ENCODE measurements at places on chromosomes 2 and 18. TPM values are rescaled to one million over a fixed set of nuclear protein-coding genes. Genes with fewer than 3 reads are reported as not detected.

The CKAP2L gene
- total RNA-seq = 4.0 TPM

The RSAD2 gene
- 13.2 TPM for total RNA-seq

DNA sequence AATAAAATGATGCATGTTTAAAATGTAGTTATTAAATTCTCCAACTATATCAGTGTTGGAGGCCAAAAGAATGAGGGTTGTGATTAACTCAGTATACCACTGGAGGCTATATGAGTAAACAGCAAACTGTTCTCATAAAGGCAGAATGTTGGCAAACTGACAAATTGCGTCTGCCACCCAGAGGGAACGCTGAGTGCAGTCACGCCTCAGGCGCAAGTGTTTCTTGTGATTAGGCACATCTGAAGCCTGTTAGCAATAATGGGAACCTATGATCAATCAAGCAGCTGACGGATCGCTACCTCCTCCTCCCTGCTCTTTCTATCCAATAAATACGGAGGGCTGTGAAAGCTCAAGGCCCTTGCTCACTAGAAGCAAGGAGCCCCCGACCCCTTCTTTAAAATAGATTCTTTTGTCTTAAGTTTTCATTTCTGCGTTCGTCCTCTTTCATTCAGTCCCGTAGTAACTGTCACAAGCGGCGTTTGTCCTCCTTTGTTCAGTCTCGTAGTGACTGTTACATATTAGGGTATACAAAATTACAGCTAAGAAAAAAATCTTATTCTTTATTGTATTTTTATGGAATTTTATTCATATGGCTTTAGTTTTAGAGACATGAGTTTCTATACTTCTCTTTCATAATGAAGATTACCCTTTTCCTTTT lies 16.3 kb upstream of the RMND5A start:
- DNase-seq = peak; percentile 59
- H3K27ac ChIP-seq = no peak overlapping the region
- H3K4me3 ChIP-seq = no peak overlapping the region
- H3K36me3 ChIP-seq = no peaks in the 10 kb centered on the region
- no peaks in the 10 kb centered on the region for H3K4me1 ChIP-seq

- no peak for DNase-seq
- no peaks in the 10 kb centered on the region for H3K27me3 ChIP-seq
- no peaks in the 10 kb centered on the region for H3K36me3 ChIP-seq
- no peak overlapping the region for H3K4me3 ChIP-seq
- no peak overlapping the region for H3K27ac ChIP-seq
These were observed 47.9 kb downstream of the COL3A1 start for GRCh38 chr2:189022053-189022481.

- H3K27me3 ChIP-seq = no peaks in the 10 kb centered on the region
- H3K27ac ChIP-seq = no peak overlapping the region
- H3K4me3 ChIP-seq = no peak overlapping the region
- H3K4me1 ChIP-seq = no peaks in the 10 kb centered on the region
- no peak for DNase-seq
These were observed 46.6 kb upstream of the SERTAD2 start for GRCh38 chr2:64700133-64700809.

- peaks cover 57% of the 10 kb centered on the region for H3K27me3 ChIP-seq
- no peaks in the 10 kb centered on the region for H3K4me1 ChIP-seq
- no peak overlapping the region for H3K4me3 ChIP-seq
- no peak overlapping the region for H3K27ac ChIP-seq
These were observed 26.6 kb downstream of the ASB18 start for GRCh38 chr2:236237468-236238190.

The UNC80 gene
- total RNA-seq = 2.2 TPM

GRCh38 chr2:214533541-214533940 lies 122.7 kb downstream of the VWC2L start:
- DNase-seq = no peak
- H3K4me1 ChIP-seq = no peaks in the 10 kb centered on the region
- H3K27ac ChIP-seq = no peak overlapping the region
- no peak overlapping the region for H3K4me3 ChIP-seq
- H3K36me3 ChIP-seq = no peaks in the 10 kb centered on the region

DNA sequence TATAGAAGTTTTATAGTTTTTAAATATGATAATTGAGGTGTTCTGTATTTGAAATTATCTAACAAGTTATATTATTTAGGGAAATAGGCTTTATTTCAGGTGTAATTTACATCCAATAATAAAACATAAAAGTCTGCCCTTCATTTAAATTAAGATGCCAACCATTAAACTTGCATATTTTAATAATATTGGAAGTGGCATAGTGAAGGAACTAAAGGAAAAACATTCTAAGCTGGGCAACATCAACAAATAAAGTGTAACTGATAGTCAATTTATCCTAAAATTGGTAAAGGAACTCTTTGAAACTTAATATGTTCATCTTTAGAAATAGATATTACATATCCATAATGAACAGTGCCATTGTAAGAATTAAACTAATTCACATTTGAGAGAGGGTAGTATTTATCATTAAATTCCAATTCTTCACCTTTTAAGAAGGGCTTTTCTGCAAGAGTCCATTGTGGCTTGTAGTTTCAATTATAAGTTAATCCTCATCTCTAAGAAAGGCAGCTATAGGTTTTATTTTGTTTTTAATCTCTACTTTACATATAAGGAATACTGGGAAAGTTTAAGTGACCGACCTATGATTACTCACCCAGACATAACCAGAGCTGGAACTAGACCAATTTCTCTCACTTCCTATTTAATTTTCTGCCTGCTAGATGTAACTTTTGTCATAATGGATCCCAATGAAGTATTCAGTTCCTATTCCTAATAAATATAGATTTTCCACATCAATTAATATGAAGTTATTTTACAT lies 401.6 kb downstream of the XIRP2 start:
- H3K27ac ChIP-seq = no peak overlapping the region
- no peaks in the 10 kb centered on the region for H3K36me3 ChIP-seq
- no peaks in the 10 kb centered on the region for H3K4me1 ChIP-seq
- H3K27me3 ChIP-seq = peaks cover 28% of the 10 kb centered on the region
- no peak overlapping the region for H3K4me3 ChIP-seq

The DES gene
- total RNA-seq = 23.9 TPM

GRCh38 chr2:164847981-164848741 lies 6.5 kb upstream of the COBLL1 start:
- H3K27ac ChIP-seq = no peak overlapping the region
- H3K4me3 ChIP-seq = no peak overlapping the region
- DNase-seq = peak; percentile 54
- H3K4me1 ChIP-seq = peaks cover 5% of the 10 kb centered on the region
- H3K36me3 ChIP-seq = no peaks in the 10 kb centered on the region

DNA sequence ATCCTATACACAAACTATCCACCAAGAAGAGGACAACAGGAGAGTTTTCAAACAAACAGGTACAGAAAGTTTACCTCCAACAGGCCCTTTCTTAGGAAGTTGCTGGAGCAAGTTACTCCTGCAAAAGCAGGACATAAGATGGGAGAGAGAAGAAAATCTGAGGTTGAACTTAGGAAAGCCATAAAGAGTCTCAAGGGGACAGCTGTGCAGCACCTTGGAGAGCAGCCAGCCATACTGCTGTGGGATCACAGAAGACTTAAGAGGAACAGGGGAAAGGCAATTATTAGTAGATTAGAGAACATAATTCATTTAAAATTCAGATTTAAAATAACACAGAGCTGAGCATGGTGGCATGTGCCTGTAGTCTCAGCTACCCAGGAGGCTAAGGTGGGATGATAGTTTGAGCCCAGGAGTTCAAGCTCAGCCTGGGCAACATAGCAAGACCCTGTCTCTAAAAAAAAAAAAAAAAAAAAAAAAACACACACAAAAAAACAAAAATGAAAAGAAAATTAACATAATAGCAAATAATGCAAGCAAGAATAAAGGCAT lies 148.1 kb upstream of the SIX3 start:
- H3K27ac ChIP-seq = no peak overlapping the region
- no peak overlapping the region for H3K4me3 ChIP-seq
- H3K27me3 ChIP-seq = no peaks in the 10 kb centered on the region
- H3K4me1 ChIP-seq = no peaks in the 10 kb centered on the region
- no peaks in the 10 kb centered on the region for H3K36me3 ChIP-seq

GRCh38 chr2:144230033-144230432 lies 289.9 kb downstream of the ZEB2 start:
- H3K4me1 ChIP-seq = peaks cover 13% of the 10 kb centered on the region
- no peaks in the 10 kb centered on the region for H3K27me3 ChIP-seq
- no peak overlapping the region for H3K27ac ChIP-seq
- H3K36me3 ChIP-seq = no peaks in the 10 kb centered on the region
- no peak for DNase-seq

The BCL2L11 gene
- total RNA-seq = 24.2 TPM

The PDK1 gene
- 12.1 TPM for total RNA-seq

GRCh38 chr2:149808556-149808955 lies 221.0 kb upstream of the MMADHC start:
- H3K4me1 ChIP-seq = no peaks in the 10 kb centered on the region
- no peaks in the 10 kb centered on the region for H3K27me3 ChIP-seq
- no peaks in the 10 kb centered on the region for H3K36me3 ChIP-seq
- H3K4me3 ChIP-seq = no peak overlapping the region
- no peak overlapping the region for H3K27ac ChIP-seq

GRCh38 chr2:135144343-135144742 lies 92.3 kb downstream of the RAB3GAP1 start:
- H3K4me3 ChIP-seq = no peak overlapping the region
- H3K27me3 ChIP-seq = no peaks in the 10 kb centered on the region
- no peaks in the 10 kb centered on the region for H3K4me1 ChIP-seq
- H3K27ac ChIP-seq = no peak overlapping the region
- peaks cover 9% of the 10 kb centered on the region for H3K36me3 ChIP-seq

Data from lung (tissue), 17 donors.